Fibroblast of lung (primary cell): ENCODE measurements at places on chromosomes 16 and 17.
A peak's percentile ranks its signal among the peaks of the same experiment; 100 is the strongest.

DNA sequence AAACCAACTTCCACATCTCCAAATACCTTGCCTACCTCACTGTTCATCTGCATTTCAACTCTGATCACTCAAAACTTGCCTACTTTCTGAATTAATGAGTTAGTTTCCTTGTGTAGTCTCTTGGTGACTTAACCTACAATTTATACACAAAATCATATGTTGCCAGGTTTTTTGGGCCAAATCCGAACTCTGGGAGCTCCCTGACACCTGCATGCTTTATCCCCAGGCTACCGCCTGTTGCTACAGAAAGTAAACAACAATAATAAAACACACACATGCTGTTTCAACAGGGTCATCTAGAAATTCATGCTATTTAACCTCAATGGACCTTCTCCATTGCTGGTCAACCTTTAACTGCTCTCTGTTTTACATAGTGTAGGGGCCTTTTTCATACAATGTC is 104.5 kb upstream of the AXIN2 start:
- no peak overlapping the region for H3K4me3 ChIP-seq
- H3K27ac ChIP-seq: no peak overlapping the region
- no peak for DNase-seq
- no peaks in the 10 kb centered on the region for H3K36me3 ChIP-seq
- no peaks in the 10 kb centered on the region for H3K4me1 ChIP-seq

DNA sequence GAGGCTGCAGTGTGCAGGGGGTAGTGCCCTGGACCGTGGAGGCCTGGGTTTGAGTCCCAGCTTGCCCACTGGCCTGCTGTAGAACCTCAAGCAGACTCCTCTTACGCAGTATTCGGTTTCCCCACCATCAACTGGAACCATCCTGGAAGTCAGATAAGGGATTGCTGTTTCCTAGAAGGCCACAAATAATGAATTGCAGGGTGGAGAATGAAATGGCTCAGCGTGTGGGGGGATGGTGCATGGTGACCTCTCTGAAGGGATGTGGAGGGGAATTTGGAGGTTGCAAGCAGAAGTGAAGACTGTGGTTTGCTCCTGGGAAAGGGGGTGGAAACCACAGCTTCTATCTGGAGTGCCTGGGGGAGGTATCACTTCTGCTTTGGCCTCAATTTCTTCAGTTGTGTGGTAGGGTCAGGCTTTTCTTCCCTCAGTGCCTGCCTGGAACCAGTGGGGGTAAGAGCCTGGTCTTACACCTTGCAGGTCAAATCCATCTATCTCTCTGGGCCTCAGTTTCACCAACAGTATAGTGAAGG is 1.7 kb downstream of the ADGRG5 start:
- DNase-seq: no peak
- H3K27ac ChIP-seq: no peak overlapping the region
- no peaks in the 10 kb centered on the region for H3K4me1 ChIP-seq
- no peaks in the 10 kb centered on the region for H3K36me3 ChIP-seq
- peaks cover 3% of the 10 kb centered on the region for H3K27me3 ChIP-seq

- no peak overlapping the region for H3K4me3 ChIP-seq
- no peaks in the 10 kb centered on the region for H3K27me3 ChIP-seq
- H3K4me1 ChIP-seq: peaks cover 6% of the 10 kb centered on the region
Measured at GRCh38 chr16:70660672-70661350, 14.5 kb downstream of the IL34 start.

DNA sequence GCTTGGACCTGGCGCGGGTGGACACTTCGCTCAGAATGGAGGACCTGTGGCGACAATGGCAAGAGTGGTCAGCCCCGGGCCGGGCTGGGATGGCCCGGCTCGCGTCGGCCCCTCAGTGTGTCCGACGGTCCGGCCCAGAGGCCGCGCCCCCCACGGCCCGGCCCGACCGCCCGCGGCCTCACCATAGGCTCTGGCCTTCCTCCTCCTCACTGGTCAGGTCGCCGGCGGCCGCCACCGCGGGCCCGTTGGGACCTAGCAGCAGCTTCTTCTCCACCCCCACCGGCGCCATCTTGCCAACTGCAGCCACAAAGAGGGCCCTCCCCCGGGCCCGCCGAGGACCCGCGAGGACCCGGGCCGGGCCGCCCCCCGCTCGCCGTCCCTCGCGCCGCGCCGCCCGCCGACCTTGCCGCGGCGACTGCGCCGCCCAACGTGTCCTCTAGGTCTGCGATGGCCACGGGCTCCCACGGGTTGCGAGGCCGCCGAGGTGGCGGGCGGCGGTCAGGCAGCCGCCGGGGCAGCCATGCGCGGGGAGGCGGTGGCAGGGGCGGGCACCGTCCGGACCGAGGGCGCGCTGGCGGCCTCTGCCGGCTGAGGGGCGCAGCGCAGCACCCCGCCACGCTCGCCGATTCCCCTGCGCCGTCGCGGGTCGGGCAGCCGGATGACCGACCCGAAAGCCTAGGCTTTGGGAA is at the start of gene DYNC1LI2:
TSS of gene DYNC1LI2 (minus strand) at position 307 of the 689 bp plus-strand sequence. CDS start at position 289, 18 bp downstream.
- peaks cover 5% of the 10 kb centered on the region for H3K4me1 ChIP-seq
- peak; percentile 70 for DNase-seq
- H3K36me3 ChIP-seq: peaks cover 4% of the 10 kb centered on the region
- H3K4me3 ChIP-seq: peak within 1 kb of the TSS; percentile 91
- peak within 1 kb of the TSS; percentile 72 for H3K27ac ChIP-seq
- H3K27me3 ChIP-seq: no peaks in the 10 kb centered on the region

DNA sequence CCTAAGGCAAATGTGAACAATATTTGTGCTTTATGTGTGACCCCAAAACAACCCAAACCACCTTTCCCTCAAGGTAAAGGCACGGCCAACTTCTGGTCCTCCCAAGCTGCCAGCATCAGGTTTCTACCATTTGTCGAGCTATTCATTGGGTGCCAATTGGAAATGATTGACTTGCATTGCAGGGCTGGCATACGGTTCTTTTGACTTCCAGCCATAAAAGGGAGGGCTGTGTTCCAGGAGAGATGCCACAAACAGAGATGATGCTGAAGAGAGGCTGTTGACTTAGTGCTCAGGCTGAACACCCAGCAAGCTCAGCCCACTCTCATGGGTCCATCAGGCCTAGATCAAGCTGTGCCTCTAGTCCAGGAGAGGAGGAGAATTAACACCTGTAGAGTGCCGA is 252.4 kb downstream of the GRIN2A start:
- H3K27me3 ChIP-seq: no peaks in the 10 kb centered on the region
- H3K36me3 ChIP-seq: no peaks in the 10 kb centered on the region
- H3K4me3 ChIP-seq: no peak overlapping the region
- no peaks in the 10 kb centered on the region for H3K4me1 ChIP-seq
- no peak overlapping the region for H3K27ac ChIP-seq
- no peak for DNase-seq

DNA sequence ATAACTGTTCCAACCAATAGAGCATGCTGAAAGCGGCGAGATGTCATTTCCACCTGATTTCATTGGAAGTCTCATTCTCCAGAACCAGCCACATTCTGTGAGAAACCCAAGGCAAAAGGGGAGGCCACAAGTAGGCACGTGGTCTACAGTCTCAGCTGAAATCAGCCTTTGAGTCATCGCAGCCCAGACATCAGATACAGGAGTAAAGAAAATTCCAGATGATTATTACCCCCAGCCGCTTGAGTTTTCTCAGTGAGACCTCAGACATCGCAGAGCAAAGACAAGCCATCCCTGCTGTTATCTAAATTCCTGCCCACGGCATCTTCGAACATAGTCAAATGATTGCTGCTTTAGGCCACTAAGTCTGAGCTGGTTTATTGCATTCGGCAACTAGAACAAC is 23.1 kb downstream of the STAT3 start:
- H3K27me3 ChIP-seq: no peaks in the 10 kb centered on the region
- H3K4me1 ChIP-seq: no peaks in the 10 kb centered on the region
- no peaks in the 10 kb centered on the region for H3K36me3 ChIP-seq
- H3K27ac ChIP-seq: no peak overlapping the region
- no peak overlapping the region for H3K4me3 ChIP-seq
- peak; percentile 95 for DNase-seq

- no peaks in the 10 kb centered on the region for H3K36me3 ChIP-seq
- no peak overlapping the region for H3K27ac ChIP-seq
- H3K4me3 ChIP-seq: no peak overlapping the region
Measured at GRCh38 chr17:28290703-28291102, 28.3 kb upstream of the TMEM97 start.

DNA sequence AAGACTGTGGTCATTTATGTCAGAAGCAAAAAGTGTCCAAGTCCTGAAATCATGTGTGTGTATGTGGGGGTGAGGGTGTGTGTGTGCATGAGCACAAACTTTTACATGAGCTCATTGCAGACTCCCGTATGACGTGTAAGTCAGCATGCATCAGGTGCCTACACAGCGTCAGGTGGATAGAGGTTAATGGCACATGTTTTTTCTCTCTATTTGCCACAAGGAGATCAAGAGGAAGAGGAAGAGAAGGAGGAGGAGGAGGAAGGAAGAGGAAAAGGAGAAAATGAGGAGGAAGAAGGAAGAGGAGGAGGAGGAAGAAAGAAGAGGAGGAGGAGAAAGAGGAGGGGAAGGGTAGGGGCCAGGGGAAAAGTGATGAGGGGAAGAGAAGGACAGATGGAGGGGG is 178.0 kb upstream of the DYNLRB2 start:
- DNase-seq: no peak
- H3K4me3 ChIP-seq: no peak overlapping the region
- no peak overlapping the region for H3K27ac ChIP-seq
- no peaks in the 10 kb centered on the region for H3K36me3 ChIP-seq
- H3K27me3 ChIP-seq: no peaks in the 10 kb centered on the region

- H3K27me3 ChIP-seq: no peaks in the 10 kb centered on the region
- no peak overlapping the region for H3K27ac ChIP-seq
- H3K4me3 ChIP-seq: no peak overlapping the region
- H3K36me3 ChIP-seq: peaks cover 3% of the 10 kb centered on the region
Measured at GRCh38 chr17:5560361-5560988, 23.8 kb downstream of the NLRP1 start.

DNA sequence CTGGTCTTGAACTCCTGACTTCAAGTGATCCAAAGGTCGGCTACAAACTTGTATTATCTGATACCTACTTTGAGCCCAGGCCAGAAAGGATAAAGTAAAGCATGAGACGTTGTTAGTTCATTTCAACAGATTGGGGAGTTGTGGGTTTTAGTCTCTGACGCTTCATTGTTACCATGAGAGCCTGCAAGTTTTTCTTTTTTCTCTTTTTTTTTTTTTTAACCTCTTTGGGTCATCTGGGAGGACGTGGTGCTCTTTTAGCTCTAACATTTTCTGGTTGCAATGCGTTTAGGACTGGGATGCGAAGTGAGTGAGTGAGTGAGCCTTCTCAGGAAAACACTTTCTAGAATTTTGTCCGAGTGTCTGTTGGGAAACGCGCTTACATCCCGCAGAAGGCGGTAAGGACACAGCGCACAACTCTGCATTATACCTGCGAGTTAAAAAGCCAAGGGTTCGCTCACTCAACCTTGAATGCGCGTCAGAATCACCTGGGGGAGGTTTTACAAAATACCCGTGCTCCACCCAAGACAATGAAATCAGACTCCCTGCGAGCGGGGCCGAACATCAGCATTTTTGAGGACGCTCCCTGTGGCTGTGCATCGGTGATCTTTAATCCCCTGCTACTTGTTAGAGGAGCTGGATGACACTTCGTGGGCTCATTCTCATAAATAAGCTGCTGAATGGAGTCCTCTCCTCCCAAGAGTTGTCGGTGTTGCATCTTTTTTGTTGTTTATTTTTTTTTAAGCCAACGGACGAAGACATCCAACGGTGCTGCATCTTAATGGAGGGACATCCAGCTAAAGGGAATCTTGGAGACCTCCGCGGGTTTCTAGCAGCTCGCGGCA is 629 bp upstream of the RNF135 start:
- no peak for DNase-seq
- H3K27me3 ChIP-seq: no peaks in the 10 kb centered on the region
- H3K4me3 ChIP-seq: peak overlapping the region; percentile 83
- H3K36me3 ChIP-seq: no peaks in the 10 kb centered on the region

- peaks cover 3% of the 10 kb centered on the region for H3K27me3 ChIP-seq
- peak overlapping the region; percentile 75 for H3K4me3 ChIP-seq
- peaks cover 8% of the 10 kb centered on the region for H3K4me1 ChIP-seq
- peak; percentile 89 for DNase-seq
- peak overlapping the region; percentile 78 for H3K27ac ChIP-seq
Measured at GRCh38 chr17:4789951-4790704, 1.4 kb downstream of the GLTPD2 start.
